ENCODE measurements at places on chromosomes 3 and 15. TPM values are rescaled to one million over a fixed set of nuclear protein-coding genes. Genes with fewer than 3 reads are reported as not detected.

DNA sequence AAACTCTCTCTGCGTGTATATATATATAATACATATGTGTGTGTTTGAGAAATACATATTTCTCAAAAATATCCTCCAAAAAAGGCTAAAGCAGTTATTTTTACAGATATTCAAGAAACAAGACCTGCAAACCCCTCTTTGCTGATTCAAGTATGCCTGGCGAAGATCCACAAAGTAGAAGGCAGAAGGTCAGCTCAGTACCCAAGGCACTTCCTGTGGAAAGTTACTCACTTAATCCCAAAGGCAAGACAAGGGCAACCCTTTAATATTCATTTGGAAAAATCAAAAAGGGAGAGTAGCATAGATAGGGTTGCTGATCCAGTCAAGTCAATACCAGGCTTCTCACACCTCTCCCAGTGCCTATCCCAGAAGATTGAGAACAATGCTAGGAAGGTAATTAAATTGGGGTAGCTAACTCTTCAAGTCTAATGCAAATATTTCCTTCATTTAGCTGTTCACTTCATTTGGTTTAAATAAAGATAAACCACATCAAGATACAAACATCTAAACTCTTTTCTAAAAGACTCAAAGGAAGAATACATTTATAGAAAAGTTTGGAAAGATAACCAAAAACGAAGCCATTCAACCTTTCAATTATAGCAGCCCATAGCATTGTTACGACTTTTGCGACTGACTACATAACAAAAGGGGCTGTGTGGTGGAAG is 7.2 kb downstream of the COX17 start:
- H3K4me3 ChIP-seq, result no peak overlapping the region
- H3K27me3 ChIP-seq, result no peaks in the 10 kb centered on the region
- H3K36me3 ChIP-seq, result peaks cover 9% of the 10 kb centered on the region
- peaks cover 5% of the 10 kb centered on the region for H3K4me1 ChIP-seq
- no peak for DNase-seq

GRCh38 chr3:42497009-42497731 is 5.3 kb upstream of the VIPR1 start:
- DNase-seq, result no peak
- H3K27ac ChIP-seq, result no peak overlapping the region
- H3K4me1 ChIP-seq, result peaks cover 20% of the 10 kb centered on the region
- H3K27me3 ChIP-seq, result peaks cover 18% of the 10 kb centered on the region

GRCh38 chr15:33068511-33068990 is 126.0 kb downstream of the FMN1 start:
- H3K27me3 ChIP-seq, result peaks cover 2% of the 10 kb centered on the region
- H3K4me1 ChIP-seq, result peaks cover 13% of the 10 kb centered on the region
- no peak for DNase-seq

DNA sequence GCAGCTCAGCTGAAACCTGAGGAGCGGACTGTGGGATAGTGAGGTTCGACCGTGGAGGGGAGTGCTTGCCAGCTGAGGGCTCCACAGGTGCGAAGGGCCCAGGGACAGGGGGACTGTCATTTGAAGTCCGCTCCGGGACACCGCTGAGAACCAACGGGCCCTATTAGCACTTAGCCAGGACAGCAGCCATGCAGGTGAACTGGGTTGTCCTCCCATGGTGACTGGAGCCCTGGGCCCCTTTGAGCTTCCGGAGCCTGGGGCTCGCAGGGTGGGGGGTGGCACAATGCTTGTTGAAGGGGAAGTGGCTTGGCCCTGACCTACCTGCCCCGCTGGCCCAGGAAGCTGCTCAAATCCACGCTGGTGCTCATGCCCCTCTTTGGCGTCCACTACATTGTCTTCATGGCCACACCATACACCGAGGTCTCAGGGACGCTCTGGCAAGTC is 24.7 kb downstream of the PTH1R start:
- no peaks in the 10 kb centered on the region for H3K36me3 ChIP-seq
- peaks cover 5% of the 10 kb centered on the region for H3K4me1 ChIP-seq
- no peak for DNase-seq
- H3K4me3 ChIP-seq, result no peak overlapping the region

DNA sequence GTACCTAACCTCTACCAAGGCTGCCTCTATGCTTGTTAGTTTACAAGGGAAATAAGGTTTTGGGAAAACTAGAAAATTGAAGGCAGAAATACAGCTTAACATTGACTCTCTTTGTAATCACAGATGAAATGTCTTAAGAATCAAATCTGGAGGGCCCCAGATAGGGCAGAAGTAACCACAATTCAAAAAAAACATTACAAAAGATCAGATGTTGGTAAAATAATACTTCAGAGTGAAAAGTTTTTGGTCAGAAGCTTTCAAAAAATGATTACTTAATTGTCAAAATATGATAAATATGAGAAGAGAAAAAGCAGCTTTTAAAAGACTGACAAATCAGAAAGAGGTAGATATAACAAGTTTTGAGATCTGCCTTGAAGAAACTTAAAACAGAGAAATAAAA is 425.1 kb upstream of the NECTIN3 start:
- no peaks in the 10 kb centered on the region for H3K27me3 ChIP-seq
- H3K36me3 ChIP-seq, result no peaks in the 10 kb centered on the region
- H3K4me3 ChIP-seq, result no peak overlapping the region
- H3K4me1 ChIP-seq, result peaks cover 7% of the 10 kb centered on the region
- no peak overlapping the region for H3K27ac ChIP-seq
- DNase-seq, result no peak

GRCh38 chr3:160232014-160232413 is 6.8 kb downstream of the C3orf80 start:
- no peaks in the 10 kb centered on the region for H3K4me1 ChIP-seq
- no peak overlapping the region for H3K27ac ChIP-seq
- no peaks in the 10 kb centered on the region for H3K36me3 ChIP-seq
- H3K4me3 ChIP-seq, result no peak overlapping the region
- no peak for DNase-seq

- peaks cover 16% of the 10 kb centered on the region for H3K36me3 ChIP-seq
- no peak for DNase-seq
- peaks cover 35% of the 10 kb centered on the region for H3K4me1 ChIP-seq
- peak overlapping the region; percentile 84 for H3K4me3 ChIP-seq
- H3K27me3 ChIP-seq, result peaks cover 9% of the 10 kb centered on the region
- H3K27ac ChIP-seq, result peak overlapping the region; percentile 68
These were observed 1.7 kb downstream of the ZMAT3 start for GRCh38 chr3:179069762-179070390.

DNA sequence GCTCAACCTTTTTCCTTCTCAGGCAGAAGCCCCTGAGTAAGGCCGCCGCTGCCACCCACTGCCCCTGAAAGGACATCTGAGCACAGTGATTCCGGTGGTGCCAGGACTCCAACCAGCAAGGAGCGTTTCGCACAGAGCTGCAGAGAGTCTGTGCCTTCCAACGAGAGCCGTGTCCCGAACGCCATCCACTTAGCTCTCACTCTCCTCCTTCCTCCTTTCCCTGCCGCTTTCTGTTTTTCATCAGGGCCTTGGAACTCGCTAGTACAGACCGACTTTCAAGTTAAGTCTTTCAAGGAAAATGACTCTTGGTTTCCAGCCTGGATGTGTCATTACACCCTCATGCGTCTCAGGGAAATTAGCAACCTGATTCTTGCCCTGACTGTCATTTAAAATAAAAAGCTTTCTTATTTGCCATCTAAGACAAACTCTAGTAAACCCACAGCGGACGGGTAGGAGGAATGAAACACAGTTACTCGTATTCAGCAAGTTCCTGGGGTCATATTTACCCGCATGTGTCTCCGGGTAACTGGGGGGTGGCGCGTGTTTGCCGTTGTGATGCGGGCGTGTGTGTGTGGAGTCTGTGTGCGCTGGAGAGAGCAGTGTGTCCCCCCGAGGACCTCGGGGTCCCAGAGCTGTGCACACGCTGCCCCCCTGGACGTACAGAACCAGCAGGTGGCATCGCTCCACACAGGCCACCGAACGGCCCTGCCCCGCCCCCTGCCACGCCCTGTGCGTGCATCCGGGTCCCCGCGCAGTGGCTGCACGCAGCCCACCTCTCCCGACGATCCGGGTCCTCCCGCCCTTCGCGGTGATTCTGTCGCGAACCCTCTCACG is 30.4 kb upstream of the ALDH1A3 start:
- peaks cover 6% of the 10 kb centered on the region for H3K27me3 ChIP-seq
- H3K27ac ChIP-seq, result no peak overlapping the region
- H3K4me1 ChIP-seq, result peaks cover 2% of the 10 kb centered on the region
- peak; percentile 15 for DNase-seq

- H3K27me3 ChIP-seq, result no peaks in the 10 kb centered on the region
- no peaks in the 10 kb centered on the region for H3K36me3 ChIP-seq
- no peak for DNase-seq
- peaks cover 21% of the 10 kb centered on the region for H3K4me1 ChIP-seq
- no peak overlapping the region for H3K4me3 ChIP-seq
These were observed 143.6 kb downstream of the OTOL1 start for GRCh38 chr3:161640181-161640580.

DNA sequence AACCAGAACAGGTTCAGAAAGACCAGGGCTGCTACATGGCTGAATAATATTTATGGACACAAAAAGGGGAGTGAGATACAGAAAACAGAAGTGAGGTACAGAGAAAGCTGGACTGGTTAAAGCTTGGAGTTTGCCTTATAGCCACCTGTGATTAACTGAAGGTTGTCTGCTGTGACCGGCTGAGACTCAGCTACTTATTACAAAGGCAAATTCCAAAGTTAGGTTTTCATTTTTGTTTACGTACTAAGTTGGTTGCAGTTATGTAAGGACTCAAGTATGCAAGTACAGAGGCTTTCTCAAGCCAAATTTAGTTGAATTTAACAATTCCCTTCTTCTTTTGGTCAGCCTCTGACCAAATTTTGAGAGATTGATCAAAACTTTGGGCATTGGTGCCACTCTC is 264.6 kb downstream of the THSD4 start:
- H3K4me3 ChIP-seq, result no peak overlapping the region
- no peaks in the 10 kb centered on the region for H3K36me3 ChIP-seq
- H3K27me3 ChIP-seq, result peaks cover 5% of the 10 kb centered on the region

DNA sequence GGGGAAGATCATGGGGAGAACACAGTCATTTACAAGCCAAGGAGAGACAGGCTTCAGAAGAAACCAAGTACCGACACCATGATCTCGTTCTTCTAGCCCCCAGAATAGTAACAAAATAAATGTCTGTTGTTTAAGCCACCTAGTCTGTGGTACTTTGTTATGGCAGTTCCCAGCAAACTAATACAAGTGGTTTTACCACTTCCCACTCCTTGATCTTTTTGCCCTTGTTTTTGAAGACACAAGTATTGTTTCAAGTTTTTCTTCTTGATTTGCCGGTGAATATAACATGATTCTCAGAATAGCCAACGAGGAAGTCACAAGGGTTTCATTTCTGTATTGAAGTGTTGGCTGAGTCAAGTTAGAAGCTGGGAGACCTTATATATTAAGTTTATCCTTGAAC is 220.3 kb downstream of the SOX2 start:
- H3K27me3 ChIP-seq, result no peaks in the 10 kb centered on the region
- DNase-seq, result no peak
- no peak overlapping the region for H3K4me3 ChIP-seq
- no peak overlapping the region for H3K27ac ChIP-seq

DNA sequence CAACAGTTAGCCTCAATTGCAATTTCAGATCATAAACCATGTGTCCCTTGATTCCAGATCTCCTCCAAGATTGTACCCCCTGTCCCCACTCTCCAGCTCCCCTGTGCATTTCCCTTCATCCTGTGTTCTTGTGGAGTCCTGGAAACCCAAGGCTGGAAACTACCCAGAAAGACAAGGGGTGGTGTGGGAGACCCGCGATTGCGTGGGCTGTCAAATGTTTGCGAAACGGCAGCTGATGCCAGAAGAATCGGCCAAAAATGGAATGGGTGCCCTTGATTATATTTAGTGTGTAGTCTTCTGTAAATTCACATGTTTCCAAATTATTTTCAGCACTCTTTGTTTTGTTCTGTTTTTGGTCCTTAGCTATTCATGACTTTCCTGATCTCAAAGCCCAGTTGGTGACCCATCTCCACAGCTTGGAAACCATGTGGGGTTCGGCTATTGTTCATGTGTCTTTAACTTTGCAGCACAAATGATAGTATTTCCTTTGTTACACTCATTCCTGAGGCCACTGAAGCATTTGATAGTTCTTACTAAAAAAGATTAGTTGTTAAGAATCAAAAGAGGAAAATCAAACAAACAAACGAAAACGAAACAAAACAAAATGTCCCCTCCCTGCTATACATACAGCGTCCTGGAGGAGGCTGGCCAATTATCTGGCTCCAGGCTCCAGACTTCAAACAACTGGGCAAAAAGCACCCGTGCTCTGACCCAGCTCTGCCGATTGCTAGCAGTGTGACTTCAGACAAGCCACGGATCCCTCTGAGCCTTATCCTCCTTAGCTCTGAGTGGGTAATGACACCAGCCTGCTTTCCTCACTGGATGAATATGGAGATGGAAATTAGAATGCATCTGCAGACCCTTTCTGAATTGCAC is 120.9 kb downstream of the CACNA2D3 start:
- H3K27me3 ChIP-seq, result peaks cover 1% of the 10 kb centered on the region
- H3K27ac ChIP-seq, result no peak overlapping the region
- H3K4me3 ChIP-seq, result no peak overlapping the region
- no peak for DNase-seq
- no peaks in the 10 kb centered on the region for H3K36me3 ChIP-seq
- no peaks in the 10 kb centered on the region for H3K4me1 ChIP-seq

- H3K36me3 ChIP-seq, result peaks cover 51% of the 10 kb centered on the region
- peak overlapping the region; percentile 48 for H3K4me3 ChIP-seq
- peaks cover 5% of the 10 kb centered on the region for H3K27me3 ChIP-seq
- H3K4me1 ChIP-seq, result peaks cover 68% of the 10 kb centered on the region
- H3K27ac ChIP-seq, result peak overlapping the region; percentile 76
- DNase-seq, result no peak
These were observed 74.6 kb downstream of the TGFBR2 start for GRCh38 chr3:30680789-30681648.

GRCh38 chr3:111331912-111332311 is 210.1 kb upstream of the CD96 start:
- DNase-seq, result no peak
- no peaks in the 10 kb centered on the region for H3K36me3 ChIP-seq
- no peak overlapping the region for H3K4me3 ChIP-seq

- no peak overlapping the region for H3K27ac ChIP-seq
- DNase-seq, result no peak
These were observed 15.0 kb downstream of the TAGLN3 start for GRCh38 chr3:112013784-112014143.

DNA sequence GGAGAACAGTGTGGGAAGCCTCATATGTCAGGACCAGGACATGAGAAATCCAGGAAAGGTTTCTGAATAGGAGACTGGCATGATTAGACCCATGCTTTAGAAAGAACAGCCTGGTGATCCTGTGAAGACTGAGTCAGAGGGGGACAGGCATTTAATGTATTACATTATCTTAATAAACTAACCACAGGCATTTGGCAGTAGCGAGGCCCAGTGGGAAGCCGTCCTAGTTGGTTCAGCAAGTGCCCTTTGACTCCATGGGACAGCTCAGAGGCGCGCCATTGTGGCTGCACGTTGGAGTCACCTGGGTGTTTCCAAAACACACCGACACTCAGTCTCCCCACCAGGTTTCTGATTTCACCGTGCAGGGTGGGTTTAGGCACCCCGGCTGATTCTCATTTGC is 90.5 kb upstream of the DGKG start:
- H3K4me3 ChIP-seq, result no peak overlapping the region
- H3K4me1 ChIP-seq, result no peaks in the 10 kb centered on the region
- no peak for DNase-seq
- no peak overlapping the region for H3K27ac ChIP-seq
- peaks cover 3% of the 10 kb centered on the region for H3K27me3 ChIP-seq

The CD47 gene
- 89.6 TPM for total RNA-seq

The GDPGP1 gene
- total RNA-seq, result 7.7 TPM

The C3orf85 gene
- total RNA-seq, result not detected

The TMEM212 gene
- not detected for total RNA-seq

The ADGRG7 gene
- not detected for total RNA-seq

The FGF7 gene
- 0.23 TPM for total RNA-seq

The NR2E3 gene
- not detected for total RNA-seq

The DNAH12 gene
- total RNA-seq, result 0.85 TPM

The WDR93 gene
- total RNA-seq, result 0.13 TPM

Data from endothelial cell (in vitro differentiated cells).